ENCODE measurements at places on chromosomes 11 and 22.

- no peak for DNase-seq
These were observed 412.2 kb downstream of the LRRC4C start for GRCh38 chr11:41047229-41047628.

GRCh38 chr11:66842896-66843775, at the start of gene RCE1:
TSS of gene RCE1 (plus strand) at chr11:66843441. CDS start at chr11:66843456, 15 bp downstream.
- peak; percentile 86 for DNase-seq

- DNase-seq, result peak; percentile 24
These were observed 921 bp downstream of the C1QTNF5 start for GRCh38 chr11:119339589-119340334.

- DNase-seq, result no peak
These were observed 877 bp downstream of the SLC25A17 start for GRCh38 chr22:40818192-40818746.

- DNase-seq, result no peak
These were observed 134.0 kb upstream of the TEAD1 start for GRCh38 chr11:12540075-12540680.

GRCh38 chr11:75771646-75772410, 3.2 kb downstream of the DGAT2 start:
- no peak for DNase-seq

DNA sequence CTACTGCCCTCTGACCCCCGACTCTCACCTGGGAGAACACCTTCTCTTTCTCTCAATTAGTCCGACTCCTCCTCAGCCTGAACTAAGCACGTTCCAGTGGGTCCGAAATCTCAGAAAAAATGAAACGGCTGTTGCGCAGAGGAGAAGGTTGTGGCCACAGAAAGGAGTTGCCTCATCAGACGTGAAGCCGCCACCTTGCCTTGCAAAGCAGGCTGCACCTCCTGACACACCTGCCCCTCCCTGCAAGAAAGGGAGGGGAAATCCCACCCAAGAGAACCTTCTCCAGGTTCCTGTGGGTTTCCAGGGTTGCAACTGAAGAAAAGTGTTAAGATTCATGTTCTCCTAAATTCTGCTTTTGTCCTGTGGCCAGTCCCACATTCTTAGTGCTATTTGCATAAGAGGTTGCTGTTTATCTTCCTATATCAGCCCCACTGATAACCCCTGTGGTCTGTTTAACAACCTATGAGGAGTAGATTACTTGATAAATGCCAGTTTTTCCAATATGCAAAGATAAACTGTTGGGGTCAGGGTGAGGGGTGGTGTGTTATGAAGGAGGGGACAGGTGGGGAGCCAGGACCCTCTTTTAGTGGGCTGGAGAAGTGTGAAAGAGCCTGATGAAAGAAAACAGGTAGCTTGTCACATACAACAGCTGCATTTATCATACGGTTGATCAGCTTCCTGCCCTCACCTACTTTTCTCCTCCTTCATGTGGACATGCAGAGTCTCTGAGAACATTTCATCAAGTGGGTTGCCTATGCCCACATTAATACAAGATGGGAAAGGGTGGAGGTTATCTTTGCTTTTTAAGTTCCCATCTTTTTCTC, 18.2 kb downstream of the ZBTB16 start:
- DNase-seq, result no peak

DNA sequence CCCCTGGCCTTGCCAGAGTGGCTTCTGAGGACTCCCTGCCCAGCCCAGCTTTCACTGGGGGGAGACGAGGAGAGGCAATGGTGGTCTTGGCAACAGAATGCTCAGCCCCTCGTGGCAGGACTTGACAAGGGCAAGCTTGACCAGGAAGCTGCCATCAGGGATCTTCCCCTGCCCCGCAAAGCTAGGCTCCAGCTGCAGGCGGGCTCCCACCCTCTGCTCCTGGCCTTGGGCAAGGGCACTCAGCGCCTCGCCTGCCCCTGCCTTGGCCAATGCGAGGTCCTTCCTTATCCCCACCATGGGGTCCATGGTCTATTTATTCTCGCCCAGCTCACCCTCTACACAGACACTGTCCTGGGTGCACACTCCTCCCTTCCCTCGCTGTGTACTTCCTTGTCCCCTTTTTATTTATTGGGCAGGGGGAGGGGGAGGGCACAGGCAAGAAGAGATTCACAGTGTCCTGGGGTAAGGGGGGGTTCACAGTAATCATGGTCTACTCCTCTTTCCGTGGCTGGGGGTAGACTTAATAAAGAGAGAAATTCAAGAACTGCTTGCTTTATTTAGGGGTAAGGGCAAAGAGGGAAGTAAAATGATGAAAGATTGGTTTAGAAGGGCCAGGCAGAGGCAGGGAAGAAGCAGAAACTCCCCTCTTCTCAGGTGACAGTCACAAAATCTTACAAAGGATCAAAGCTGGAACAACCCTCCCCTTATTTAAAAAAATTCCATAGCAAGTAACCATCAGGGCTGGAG, 1.6 kb downstream of the GPHA2 start:
- DNase-seq, result no peak

DNA sequence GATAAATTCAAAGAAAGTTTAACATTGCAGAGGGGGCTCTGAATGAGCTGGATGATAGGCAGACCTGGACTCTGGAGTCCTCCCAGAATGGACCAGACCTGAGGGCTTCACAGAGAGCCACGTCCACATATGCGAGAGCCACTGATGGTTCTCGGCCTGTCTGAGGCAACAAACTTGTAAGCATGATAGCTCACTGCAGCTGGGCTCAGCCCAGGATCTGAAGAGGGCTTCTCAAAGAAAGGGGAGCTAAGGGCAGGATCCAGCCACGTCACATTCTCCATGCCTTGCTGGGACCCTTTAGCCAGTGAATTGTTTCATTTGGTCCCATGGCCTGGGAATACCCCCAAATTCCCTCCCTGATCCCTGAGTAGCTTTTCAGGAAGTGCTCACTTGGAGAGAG, 98.9 kb downstream of the ATXN10 start:
- no peak for DNase-seq

DNA sequence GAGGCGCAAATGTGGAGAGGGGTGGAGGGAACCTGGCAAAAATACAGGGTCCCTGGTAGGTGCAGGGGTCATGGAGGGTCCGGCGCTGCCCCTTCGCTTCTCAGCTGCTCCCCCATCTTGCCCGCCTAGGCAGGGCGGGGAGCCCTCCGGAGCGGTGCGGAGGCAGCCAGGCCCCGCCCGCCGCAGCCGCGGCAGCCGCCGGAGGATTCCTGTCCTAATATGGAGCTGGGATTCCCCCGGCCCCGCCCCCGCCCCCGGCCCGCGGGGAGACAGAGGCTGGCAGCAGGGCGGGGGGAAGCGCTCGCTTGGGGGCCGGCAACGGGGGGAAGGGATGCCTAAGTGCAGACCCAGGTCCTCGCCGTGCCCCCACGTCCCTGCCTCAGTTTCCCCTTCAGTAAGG, 1.0 kb upstream of the NPAS4 start:
- peak; percentile 54 for DNase-seq

- no peak for DNase-seq
These were observed 46.3 kb downstream of the LDLRAD3 start for GRCh38 chr11:35990170-35990569.

GRCh38 chr11:103942646-103943045, 93.8 kb upstream of the DDI1 start:
- no peak for DNase-seq

DNA sequence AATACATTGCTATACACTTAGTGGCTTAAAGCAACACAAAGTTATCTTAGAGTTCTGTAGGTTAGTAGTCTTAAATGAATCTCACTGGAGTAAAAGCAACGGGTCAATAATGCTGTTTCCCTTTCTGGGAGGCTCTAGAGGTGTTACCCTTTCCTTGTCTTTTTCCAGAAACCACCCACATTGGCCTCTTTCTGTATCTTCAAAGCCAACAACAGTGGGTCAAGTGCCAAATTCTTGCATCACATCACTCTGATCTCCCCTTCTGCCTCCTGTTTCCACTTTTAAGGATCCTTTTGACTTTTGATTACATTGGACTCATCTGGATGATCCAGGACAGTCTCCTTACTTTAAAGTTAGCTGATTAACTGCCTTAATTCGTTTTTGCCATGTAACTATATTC, 93.6 kb downstream of the DDX10 start:
- no peak for DNase-seq

DNA sequence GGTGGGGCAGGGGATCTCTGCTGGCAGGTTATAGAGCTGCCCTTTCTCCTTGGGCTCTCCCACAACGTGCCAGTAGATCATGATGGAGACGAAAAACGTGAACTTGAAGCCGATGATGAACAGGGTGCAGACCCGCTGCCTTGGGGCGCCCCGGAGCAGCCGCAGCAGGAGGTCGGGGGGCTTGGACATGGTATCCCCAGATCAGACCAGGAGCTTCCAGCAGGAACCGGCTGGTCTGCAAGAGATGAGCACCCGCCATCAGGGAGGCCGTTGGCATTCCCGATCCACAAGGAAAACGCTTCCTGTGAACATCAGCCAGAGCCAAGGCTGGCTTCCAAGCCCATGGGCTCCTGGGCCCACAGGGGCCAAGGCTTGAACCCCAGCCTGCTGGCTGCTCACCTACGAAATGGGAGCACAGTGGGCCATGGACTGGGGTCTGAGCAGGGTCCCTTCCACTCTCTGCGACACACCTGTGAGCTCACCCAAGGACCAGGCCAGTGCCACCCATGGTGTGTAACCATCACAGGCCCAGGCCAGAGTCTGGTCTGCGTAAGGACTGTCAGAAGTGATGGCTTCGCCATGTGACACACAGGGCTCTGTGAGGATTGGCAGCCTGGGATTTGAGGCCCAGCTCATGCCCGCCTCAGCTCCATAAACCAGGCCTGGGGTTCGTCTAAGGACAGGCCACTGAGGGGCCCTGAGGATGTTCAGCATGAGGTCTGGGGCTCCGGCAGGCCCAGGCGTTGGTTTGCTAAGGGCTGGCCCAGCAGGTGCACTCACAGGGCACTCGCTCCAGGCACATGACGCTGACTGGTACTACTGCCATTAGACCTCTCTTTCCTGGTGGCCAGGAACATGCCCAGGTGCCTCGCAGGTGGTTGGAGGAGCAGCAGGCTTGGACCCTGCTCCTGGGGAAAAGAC, 26.6 kb downstream of the A4GALT start:
- DNase-seq, result no peak

GRCh38 chr11:100978939-100979338, 150.7 kb downstream of the PGR start:
- no peak for DNase-seq

DNA sequence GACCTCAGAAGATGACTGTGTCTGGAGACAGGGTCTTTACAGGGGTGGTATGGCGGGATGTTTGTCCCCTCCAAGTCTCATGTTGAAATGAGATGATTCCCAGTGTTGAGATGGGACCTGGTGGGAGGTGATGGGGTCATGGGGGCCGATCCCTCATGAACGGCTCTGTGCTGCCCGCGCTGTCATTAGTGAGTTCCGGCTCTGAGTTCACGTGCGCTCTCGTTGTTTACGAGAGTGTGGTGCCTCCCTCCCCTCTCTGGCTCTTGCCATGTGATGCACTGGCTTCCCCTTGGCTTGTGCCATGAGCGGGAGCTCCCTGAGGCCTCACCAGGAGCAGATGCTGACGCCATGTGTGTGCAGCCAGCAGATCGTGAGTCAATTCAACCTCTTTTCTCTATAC, 830.8 kb downstream of the TBC1D22A start:
- no peak for DNase-seq

DNA sequence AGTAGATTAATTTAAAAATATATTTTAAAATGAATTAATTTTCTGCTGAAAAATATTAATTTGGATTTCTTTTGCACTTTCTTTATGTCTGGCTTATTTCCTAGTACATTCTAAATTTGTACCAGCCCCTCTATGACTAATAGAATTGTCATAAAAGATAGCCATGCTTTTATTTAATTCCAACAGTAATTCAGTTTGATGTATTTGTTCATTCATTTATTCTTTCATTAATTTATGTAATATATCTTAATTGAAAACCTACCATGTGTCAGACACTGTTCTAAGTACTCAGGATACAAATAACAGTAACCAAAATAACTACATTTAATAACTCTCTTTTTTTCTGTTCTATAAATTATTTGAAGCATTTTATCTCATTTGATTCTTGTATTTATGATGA, 264.0 kb upstream of the CCDC179 start:
- no peak for DNase-seq

DNA sequence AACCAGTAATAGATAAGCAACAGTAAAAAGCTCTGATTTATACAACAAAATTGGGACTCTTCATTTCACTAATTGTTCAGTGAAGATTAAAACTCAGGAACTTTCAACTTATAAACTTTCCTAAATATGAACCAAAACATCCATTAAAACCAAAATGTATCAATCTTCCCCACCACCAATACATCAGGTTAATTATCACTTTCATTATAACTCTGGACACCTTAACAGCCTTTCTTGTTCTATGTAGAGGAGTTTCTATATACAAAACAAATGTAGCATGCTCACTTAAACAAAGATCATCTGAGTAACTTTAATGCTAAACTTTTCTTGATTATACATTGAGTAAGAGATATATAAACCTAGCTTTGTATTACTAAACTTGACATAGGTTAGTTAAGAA, 74.7 kb downstream of the ST14 start:
- no peak for DNase-seq

DNA sequence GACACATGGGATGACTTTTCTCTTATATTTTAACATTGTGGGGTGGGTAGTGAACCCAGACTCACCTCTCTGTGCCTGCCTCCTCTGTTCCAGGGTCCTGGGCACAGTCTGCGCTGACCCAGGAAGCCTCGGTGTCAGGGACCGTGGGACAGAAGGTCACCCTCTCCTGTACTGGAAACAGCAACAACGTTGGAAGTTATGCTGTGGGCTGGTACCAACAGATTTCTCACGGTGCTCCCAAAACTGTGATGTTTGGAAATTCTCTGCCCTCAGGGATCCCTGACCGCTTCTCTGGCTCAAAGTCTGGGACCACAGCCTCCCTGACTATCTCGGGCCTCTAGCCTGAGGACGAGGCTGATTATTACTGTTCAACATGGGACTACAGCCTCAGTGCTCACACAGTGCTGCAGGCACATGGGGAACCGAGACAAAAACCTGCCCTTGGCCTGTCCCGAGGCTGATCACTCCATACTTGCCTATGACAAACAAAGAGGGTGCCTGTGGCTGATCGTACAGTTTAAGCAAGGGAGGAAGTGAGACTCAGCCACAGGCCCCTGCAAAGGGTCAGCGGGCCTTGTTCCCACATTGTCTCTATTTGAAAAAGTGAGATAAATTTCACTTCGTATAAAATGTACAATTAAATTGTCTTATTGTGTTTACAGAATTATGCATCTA, 43.7 kb upstream of the TOP3B start:
- DNase-seq, result no peak

DNA sequence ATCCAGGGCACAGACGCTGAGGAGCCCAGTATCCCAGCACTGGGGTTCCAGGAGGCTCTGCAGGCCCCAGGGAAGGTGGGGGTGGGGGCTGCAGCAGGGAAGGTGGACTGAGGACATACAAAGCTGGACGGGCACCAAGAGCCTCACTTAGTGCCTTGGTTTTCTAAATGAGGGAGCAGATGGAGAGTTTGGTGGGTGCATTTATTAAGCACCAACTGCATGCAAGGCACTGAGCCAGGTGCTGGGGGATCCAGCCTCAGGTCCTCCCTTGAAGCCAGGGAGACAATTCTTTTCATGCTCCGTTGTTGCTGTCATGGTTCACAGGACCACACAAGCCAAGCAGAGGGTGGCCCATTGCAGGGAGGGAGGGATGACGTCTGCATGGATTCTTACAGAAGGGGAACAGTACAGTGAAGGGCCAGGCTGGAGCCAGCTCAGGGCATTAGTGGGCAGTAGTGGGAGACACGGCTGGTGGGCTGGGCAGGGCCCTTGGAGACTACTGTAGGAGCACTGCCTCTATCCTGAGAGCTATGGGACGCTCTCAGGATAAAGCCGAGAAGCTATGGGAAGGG, 65.0 kb downstream of the MACROD1 start:
- DNase-seq, result no peak

- DNase-seq, result peak; percentile 20
These were observed 496.4 kb downstream of the BUD13 start for GRCh38 chr11:116276051-116277044.

- DNase-seq, result peak; percentile 13
These were observed 30.5 kb downstream of the ARAP1 start for GRCh38 chr11:72721689-72722049.
